ENCODE measurements at places on chromosomes 13 and 19. TPM values are rescaled to one million over a fixed set of nuclear protein-coding genes. Genes with fewer than 3 reads are reported as not detected.

TLE2 gene
- polyA plus RNA-seq = 28.2 TPM

LRP3 gene
- 13.9 TPM for polyA plus RNA-seq

NANOS3 gene
- polyA plus RNA-seq = not detected

LGALS7B gene
- polyA plus RNA-seq = 3.7 TPM

CCDC9 gene
- polyA plus RNA-seq = 14.0 TPM

PEX11G gene
- 20.8 TPM for polyA plus RNA-seq

LNX2 gene
- 5.6 TPM for polyA plus RNA-seq

DNA sequence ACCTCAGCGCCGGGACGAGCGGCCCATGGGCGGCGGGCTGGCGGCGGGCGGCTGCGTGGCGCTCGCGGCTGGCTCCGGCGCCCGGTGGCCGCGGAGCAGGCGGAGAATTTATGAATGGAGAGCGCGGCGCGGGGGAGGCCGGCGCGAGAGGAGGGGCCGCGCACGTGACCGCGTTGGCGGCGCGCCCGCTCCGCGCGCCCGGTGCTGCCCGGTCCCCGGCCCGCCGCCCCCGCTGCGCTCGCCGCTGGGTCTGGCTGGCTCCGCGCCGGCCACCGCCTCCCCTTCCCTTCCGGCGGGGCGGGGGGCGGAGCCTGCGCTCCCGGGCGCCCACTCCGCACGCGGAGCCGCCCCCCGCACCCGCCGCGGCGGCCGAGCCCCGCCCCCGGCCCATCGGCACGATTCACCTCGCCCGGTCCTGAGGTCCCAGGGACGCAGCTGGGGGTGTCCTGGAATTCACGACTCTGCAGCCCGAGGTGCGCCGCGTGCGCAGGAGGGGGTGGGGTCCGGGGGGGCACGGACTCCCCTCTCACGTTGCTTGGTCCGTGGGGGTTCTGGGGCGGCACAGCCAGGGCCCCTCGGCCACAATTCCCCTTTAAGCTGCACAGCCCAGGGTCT is at the start of gene CBARP:
CBARP (minus strand) TSS at position 252 of the 615 bp plus-strand sequence. CDS start 1,905 bp downstream, outside the sequence.
- no peak for DNase-seq

- no peak for DNase-seq
Measured at GRCh38 chr19:35206379-35206778, 22.2 kb downstream of the FAM187B start.

GRCh38 chr19:58003174-58003828 is 681 bp upstream of the ZNF606 start:
- no peak for DNase-seq

- no peak for DNase-seq
Measured at GRCh38 chr13:28429685-28430290, 65.1 kb downstream of the FLT1 start.

GRCh38 chr19:48899781-48900476 is at the start of gene NUCB1:
TSS of gene NUCB1 (plus strand) at chr19:48900312. CDS start at chr19:48900797, 485 bp downstream.
- DNase-seq = peak; percentile 99

DNA sequence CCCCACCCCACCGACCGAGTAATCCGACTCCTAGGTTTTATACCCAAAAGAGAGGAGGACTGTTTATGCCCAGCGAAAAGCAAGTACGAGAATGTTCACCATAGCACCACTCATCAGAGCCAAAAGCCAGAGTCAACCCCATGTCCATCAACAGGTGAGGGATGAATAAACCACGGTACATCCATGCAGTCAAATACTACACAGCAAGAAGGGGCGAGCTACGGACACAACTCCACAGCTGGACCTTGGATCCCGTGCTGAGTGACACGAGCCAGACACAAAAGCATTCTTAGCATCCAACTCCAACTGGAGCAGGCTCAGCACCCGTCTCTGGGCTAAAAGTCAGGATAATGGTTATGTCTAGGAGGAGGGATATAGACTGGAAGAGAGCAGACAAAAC is 12.2 kb upstream of the RABAC1 start:
- no peak for DNase-seq

GRCh38 chr13:41352935-41353840 is 42.1 kb downstream of the NAA16 start:
- peak; percentile 30 for DNase-seq

DNA sequence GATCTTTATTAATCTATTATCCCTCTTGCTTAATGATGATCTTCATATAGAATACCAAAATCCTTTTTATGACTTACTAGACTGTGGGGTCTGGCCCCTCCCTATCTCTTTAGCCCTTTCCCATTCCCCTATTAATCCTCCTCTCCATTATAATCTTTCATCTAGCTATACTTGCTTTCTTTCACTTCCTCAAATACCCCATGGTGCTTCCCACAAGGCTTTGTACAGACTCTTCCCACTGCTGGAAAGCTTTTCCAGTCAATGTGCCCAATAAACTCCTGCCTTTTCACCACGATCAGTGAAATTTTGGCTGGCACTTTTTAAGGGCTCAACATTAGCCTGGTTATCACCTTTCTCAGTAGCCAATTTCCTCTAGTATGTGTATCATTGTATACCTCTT is 3.2 kb upstream of the EBPL start:
- DNase-seq = no peak

DNA sequence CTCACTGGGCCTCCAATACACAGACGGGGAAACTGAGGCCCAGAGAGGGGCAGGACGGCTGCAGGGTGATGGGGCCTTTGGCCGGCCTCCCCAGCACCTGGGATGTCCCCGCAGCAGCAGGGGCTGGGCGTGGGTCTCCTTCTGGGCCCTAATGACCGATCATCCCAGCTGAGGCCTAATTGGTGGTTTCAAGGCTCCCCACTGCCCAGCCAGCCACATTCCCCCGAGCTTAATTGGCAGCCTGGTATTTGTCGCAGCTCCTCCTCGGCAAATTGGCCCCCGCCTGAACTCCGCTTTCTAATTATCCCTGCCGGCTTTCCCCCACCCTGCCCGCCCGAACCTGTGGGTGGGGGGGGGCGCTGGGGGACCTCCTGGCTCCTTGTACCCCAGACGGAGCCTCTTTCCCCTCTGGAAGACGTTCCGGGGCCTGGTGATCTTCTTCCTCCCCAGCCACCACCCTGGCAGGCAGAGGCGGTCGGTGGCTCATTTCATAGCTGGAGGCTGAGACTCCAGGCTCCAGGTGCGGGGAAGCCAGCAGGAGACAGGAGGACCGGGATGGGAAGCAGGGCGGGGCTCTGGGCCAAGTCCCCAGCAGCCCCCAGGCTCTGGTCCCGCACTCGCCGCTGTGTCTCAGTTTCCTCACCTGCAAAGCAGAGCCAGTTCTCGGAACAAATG is 27.2 kb upstream of the WDR18 start:
- DNase-seq = peak; percentile 79

DNA sequence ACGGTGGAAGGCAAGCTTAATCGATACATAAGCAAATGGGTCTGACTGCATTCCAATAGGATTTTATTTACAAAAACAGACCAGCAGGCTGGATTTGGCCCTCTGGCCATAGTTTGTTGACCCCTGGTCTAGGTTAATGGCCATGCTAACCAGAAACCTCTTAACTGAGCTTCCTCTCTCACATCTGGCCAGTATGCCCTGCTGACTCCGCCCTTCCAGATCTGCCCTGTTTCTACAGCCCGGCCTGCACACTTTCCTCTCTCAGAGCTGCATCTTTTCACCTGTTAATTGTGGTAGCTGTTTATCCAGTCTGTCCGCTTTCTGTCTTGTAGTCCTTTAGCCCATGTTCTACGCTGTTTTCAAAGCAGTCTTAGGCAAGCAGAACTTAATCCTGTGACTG is 25.6 kb downstream of the EDNRB start:
- no peak for DNase-seq

- no peak for DNase-seq
Measured at GRCh38 chr19:38358071-38358470, 16.3 kb upstream of the PSMD8 start.

- DNase-seq = peak; percentile 68
Measured at GRCh38 chr13:48653472-48653939, at the start of gene CYSLTR2. TSS of gene CYSLTR2 (plus strand) at chr13:48653929. CDS start at chr13:48706818, 52,889 bp downstream.

Measured in kidney (tissue), 22 donors.